ENCODE measurements at places on chromosomes 5 and 9.

GRCh38 chr5:53503562-53504218, 23.3 kb downstream of the FST start:
- no peak for DNase-seq

GRCh38 chr9:88957526-88957925, 33.7 kb upstream of the S1PR3 start:
- no peak for DNase-seq

DNA sequence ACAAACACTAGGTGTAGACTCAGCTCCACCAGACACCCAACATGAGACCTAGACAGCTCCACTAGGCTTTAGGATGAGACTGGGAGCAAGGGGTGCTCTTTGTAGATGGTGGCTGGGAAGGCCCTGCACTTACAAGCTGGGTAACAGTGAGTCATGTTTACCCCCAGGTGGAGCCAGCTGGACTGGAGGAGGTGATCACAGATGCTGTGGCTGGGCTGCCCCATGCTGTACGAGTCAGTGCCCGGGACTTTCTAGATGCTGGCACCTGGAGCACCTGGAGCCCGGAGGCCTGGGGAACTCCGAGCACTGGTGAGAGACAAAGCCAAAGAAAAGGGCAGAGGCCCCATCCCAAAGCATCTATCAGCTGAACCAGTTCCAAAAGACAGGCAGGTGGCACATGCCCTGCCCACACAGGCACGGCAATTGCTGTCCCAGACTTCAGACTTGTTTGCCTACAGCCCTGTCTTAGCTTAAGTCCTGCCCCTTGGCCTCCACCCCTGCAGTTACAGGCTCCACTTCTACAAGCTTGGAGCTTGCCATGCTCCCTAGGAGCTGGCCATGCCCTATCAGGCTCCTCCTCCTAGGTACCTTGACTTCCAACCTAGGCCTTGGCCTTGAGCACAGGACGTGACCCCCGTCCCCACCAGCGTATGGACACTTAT, 2.7 kb downstream of the CCL27 start:
- no peak for DNase-seq

DNA sequence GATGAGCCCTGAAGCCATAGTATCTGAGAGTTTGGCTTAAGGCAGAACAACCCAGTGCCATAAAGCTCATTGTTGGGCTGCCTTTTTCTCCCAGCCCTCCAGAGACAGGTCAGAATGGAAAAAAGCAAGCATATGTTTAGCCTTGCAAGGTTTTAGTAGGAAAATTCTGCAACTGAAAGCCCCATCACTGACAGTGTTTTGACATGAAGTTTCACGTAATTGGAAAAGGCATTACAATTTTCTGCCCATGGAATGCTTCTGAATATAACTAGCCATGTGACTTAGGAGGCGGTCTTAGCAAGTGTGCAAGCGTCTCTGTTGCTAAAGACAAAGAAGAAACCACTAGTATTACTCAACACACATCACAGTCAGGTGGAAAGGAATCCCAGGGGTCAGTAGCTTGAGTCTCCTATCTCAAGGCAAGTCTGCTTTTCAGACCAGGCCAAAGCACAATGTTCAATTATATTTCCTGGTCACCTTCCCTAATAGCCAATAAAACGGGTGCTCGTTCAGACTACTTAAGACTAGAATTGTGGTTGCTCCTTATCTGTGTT, 117.6 kb downstream of the CARTPT start:
- no peak for DNase-seq

DNA sequence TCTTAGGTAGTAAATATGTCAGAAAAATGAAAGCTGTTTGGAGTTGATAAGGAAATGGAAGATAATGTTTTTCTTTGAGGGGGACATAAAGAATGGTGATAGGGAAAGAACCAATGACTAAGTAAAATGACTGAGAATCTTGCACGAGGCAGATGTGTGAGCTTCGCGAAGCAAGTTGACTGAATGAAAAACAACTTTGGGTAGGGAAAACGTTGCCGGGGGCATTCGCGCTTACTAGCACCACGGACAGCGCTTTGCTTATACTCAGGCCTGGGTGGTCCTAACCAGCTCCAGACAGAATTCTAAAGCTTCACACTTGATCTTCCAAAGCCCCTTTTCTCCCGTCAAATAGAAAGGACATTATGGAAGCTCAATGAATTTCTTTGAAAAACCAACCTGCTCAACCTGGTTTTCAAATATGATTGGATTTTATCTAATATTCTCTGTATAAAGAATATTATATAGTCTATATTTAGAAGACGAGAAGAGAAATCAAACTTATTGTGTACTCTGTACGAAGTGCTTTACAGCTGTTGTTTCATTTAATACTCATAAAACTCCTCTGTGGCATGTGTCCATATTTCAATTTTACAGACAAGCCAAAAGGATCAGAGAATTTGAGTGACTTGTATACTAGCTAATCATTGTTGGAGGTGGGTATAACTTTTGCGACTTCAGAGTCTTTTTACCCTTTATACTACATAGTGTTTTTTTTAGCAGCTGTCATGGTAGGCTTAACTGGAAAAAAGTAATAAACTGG, 1.9 kb upstream of the CDKN2B start:
- no peak for DNase-seq

- DNase-seq, result no peak
These were observed 685 bp upstream of the ADGRD2 start for GRCh38 chr9:124449381-124450151.

DNA sequence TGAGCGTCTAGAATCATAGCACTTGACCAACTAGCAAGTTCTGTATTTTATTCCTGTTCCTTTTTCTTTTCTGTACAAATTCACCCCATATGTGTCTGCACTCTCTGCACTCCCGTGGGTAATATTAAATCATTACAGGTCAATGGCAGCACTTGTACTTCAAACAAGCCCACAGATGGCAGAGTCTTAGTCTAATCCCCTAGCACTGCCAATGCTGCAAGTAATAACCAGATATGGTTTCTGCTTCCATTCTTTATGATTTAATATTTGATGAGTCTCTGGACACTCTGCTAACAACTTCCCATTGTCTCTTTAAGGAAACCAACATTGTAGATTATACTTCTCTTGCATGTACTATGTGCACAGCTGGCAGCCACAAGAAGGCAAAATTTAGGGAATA, 343.8 kb upstream of the CHD1 start:
- DNase-seq, result no peak

DNA sequence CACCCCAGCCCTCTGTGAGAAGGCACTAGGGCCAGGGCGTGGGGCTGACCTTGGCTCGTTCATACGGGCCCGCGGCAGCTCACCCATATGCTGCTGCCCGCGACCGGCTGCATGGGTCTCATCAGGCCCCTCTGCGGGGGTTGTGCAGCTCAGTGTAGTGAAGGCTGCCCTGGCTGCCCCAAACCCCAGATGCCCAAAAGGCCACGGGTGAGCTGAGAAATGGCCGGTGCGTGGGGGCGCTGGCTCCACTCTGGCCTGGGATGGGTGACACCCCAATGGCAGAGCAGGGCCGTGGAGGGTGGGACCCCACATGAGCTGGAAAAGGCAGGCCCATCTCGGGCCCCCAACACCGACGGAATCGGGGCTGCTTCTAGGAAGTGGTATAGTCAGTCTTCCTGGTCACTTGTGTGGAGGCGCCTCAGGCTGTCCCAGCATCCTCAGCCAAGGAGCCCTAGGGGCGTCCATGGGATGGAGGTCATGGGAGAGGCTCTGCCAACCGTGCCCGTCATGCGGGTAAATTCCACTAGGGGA, 19.4 kb upstream of the LRRC14B start:
- no peak for DNase-seq

DNA sequence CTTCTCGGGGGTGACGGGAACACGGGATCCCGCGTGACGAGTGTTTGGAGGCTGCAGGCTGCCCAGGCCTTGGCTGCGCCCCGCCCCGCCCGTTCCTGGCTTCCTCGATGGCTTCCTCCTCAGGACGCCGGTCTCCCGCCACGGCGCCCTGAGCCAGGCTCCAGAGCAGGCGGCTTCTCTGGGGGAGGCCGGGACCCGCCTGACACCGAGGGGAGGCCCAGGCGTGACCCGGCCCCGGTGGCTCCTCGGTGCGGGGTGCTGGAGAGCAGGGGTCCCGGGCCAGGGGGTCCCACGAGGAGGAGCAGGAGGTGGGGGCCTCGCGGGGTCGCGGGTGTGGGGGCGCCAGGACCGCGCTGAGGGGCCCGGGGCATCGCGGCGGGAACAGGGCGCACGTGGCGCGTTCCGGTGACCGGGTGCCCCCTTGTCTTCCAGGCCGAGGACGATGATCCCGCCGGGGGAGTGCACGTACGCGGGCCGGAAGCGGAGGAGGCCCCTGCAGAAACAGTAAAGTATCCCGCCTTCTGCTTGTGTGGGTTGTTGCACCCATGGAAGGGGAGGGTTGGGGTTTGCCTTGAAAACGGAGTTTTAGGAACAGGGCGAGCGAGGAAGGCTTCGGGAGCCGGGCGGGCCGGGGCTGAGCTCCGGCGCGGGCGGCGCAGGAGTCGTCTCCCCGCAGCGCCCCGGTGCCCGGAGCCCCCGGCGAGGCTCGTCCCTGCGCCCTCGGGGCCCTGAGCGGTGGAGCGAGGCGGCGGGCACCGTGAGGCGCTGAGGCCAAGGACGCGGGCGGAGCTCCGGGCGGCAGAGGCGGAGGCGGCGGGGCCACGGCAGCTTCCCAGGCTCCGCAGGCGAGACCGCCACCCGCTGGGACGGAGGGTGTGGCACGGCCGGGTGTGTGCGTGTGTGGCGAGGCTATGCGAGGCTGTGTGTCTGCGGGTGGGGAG, 22.2 kb downstream of the AHRR start:
- DNase-seq, result peak; percentile 36

DNA sequence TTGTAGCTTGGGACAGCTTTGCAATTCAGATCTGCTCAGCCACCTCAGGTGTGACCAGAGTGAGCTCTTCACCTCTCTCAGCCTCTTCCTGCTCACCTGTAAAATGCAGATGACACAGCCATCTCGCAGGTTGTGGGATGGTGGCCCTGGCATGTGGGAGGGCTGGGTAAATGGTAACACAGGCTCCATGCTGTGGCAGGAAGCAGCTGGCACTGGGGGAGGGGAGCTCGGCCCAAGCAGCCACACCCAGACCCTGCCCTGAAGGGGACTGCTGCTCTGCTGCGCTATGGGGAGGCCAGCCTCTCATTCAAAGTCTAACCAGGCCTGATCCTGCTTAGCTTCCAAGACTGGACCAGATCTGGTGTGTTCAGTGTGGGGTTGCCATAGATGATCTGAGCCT, 24.1 kb downstream of the PHF2 start:
- DNase-seq, result no peak

- DNase-seq, result no peak
These were observed 24.8 kb downstream of the KCTD16 start for GRCh38 chr5:144195448-144195847.

DNA sequence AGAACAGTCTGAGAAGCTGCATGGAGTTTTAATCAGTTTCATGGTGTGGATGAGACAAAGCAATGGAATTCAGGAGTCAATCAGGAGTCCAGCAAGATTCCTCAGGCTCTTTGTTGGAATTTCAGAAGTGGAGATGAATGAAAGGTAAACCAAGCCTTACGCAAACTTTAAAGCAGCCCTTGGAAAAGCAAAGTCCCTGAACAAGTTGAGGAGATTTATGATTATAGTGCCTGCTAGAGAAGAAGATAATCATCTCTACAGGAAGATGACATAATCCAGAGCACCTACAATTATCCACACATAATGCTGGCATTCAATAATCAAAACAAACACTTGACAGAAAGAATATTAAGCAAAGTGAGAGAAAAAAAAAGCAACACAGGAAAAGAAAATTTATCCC, 1380.1 kb upstream of the NUDT12 start:
- no peak for DNase-seq

Data from effector memory CD8-positive, alpha-beta T cell (primary cell).